Mammary epithelial cell (primary cell): ENCODE measurements at places on chromosomes 16 and 17. TPM values are rescaled to one million over a fixed set of nuclear protein-coding genes. Genes with fewer than 3 reads are reported as not detected.
A peak's percentile ranks its signal among the peaks of the same experiment; 100 is the strongest.

DNA sequence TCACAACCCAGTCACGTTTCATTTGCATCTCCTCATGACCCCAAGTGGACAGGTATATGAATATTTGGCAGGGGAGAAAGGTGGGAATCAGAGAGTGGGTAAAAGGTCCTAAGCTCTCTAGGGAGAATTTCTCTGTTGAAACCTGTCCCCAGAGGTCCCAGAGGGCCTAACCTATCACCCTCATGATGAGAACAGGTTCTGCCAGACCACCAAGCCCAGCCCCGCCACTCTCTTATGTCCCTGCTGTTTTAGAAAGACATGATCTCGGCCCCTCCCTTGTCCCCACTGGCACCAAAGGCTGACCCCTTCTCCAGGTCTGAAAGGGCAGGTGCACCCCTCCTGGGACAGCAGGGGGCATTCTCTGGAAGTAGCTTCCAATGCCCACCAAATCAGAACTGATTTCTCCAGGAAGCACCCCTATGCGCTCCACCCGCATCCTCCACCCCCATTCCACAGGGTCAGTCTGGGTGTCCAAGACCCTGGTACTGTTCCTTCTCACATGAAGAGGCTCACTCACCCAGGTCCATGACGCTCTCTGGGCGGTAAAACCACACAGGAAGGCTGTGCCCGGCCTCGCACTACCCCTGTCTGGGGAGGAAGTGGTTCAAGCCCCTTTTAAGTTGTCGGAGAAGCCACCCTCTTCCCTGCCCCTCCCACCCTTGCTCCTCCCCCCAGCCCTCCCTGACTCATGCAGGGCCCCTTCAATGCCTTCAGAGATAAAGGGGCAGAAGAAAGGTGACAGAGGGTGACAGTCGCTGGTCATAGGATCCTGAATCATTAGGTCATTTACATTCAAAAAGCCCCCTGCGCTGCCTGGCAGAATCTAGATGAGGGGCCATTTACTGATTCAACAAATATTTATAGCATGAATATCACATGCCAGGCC is at the start of gene CCR7:
Gene CCR7, minus strand, starts transcription at position 590 of the 886 bp plus-strand sequence. Its CDS starts 63 bp downstream, at position 527.
- DNase-seq: no peak

Gene MYL4
- total RNA-seq: not detected

- DNase-seq: peak; percentile 45
Measured at GRCh38 chr16:13176711-13177110, 275.3 kb downstream of the SHISA9 start.

- DNase-seq: peak; percentile 96
Measured at GRCh38 chr16:69077251-69077650, 28.2 kb upstream of the HAS3 start.

GRCh38 chr17:63475491-63476412 is 1.1 kb upstream of the ACE start:
- DNase-seq: no peak

Gene PRCD
- 0.66 TPM in 1 of 2 replicates, not detected in the other for total RNA-seq

GRCh38 chr17:43377056-43377810 is 21.6 kb upstream of the ARL4D start:
- no peak for DNase-seq

Gene PIPOX
- total RNA-seq: 1.2 TPM

DNA sequence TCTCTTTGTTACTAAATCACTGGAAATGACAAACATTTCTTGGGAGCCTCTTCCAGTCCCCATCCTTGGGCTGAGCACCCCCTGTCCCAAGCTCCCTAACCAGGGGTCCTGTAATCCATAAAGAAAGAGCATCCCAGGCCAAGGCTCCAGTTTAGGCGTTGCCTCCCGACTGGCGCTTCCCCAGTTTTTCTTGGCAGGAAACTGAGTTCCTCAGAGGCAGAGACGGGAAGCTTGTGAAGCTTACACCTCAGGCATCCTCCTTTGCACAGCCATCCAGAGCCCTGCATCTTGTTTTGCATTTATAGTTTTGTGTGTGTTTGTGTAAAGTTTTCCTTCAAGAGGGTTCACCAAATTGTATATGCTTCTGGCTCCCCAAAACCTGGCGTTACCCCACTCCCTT is 7.1 kb downstream of the COPZ2 start:
- no peak for DNase-seq

DNA sequence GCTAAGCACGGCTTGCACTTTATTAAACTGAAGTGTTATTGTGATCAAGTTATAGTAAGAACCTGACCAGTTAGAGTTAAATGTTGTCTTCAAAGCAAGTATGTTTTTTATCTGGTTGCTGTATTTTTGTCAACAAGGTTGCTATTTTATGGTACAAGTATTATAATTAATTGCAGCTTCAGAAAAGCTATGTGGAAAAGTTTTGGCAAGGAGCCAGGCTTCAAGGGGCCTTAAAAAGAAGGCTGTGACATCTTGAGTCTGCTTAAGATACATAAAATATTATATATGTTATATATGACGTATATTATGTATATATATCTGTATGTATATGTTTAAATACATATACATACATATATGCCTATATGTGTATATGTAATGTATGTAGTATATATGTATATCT is 1461.2 kb upstream of the CDH8 start:
- no peak for DNase-seq

DNA sequence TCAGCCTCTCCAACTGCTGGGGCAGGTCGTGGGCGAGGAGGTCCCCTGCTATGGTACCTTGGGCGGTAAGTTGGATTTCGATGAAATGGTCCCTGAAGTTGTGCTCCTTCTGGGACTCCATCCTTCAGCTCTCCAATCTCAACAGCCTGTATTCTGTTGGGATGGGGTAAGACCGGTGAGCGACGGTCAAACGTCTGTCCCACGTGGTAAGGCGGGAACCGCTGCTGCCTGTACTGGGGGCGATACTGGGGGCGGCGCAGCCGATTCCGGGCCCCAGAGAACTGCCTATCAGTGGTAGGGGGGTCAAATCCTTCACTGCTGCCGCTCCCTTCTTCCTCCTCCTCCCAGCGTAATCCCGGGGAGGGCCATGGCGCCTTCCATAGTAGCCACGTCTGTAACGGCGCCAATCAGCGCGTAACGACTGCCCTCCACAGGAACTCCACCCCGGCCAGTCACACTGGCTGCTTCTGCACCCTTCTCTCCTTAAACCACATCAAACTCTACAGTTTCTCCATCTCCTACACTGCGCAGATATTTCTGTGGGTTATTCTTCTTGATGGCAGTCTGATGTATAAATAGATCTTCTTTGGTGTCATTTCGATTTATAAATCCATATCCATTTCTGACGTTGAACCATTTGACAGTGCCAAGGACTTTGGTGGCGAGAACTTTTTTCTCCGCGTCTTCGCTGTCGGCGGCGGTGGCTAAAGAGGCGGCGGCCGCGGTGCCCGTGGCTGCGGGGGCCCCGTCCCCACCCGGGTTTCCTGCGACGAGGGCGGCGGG is 41.1 kb downstream of the AHSP start:
- DNase-seq: no peak

GRCh38 chr17:79991140-79991923 is 44.3 kb downstream of the TBC1D16 start:
- DNase-seq: peak; percentile 46

Gene CSH2
- not detected for total RNA-seq

DNA sequence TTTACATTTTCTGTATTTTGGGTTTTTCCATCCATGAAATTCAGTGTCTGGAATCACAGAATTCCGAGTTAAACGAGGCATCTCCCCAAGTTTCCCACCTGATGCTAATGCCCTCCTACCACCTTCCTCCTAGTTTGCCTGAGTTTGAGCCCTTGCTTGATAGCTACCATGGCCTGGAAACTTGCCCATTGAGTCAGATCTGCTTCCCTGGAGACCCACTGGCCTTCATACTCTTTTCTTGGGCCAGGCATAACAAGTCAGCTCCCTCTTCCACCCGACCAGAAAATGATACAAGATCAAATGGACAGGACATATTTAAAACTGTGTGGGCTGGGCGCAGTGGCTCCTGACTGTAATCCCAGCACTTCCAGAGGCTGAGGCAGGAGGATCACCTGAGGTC is 10.2 kb downstream of the SETD1A start:
- DNase-seq: no peak

Gene KRT27
- total RNA-seq: not detected

- no peak for DNase-seq
Measured at GRCh38 chr16:78478267-78478861, 378.9 kb downstream of the WWOX start.

Gene PYDC1
- not detected for total RNA-seq

GRCh38 chr16:23464196-23464595 is 11.2 kb upstream of the COG7 start:
- no peak for DNase-seq

- no peak for DNase-seq
Measured at GRCh38 chr17:76502341-76503211, 1.4 kb upstream of the RHBDF2 start.

DNA sequence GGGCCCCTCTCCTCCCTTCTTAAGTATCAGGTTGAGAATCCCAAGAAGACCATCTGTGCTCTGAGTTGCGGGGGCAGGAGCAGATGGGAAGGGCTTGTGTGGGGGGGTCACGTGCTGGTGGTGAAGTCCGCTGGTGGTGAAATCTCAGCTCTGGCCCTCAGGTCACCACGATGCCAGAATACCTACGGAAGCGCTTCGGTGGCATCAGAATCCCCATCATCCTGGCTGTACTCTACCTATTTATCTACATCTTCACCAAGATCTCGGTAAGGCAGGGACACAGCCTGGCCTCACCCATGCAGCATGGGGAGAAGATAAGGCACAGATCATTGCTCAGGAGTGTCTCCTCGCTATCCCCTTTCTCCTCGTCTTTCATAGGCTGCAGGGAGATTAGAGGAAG is 29.7 kb downstream of the SLC5A11 start:
- DNase-seq: no peak

Gene C16orf46
- 0.17 TPM for total RNA-seq

Gene WFDC1
- total RNA-seq: not detected in 2 replicates

- peak; percentile 37 for DNase-seq
Measured at GRCh38 chr17:68777243-68777855, 176.2 kb upstream of the FAM20A start.

- peak; percentile 60 for DNase-seq
Measured at GRCh38 chr17:45341533-45342158, 24.8 kb upstream of the MAP3K14 start.

Gene PLEKHM1
- total RNA-seq: 94.1 and 169 TPM in 2 replicates

DNA sequence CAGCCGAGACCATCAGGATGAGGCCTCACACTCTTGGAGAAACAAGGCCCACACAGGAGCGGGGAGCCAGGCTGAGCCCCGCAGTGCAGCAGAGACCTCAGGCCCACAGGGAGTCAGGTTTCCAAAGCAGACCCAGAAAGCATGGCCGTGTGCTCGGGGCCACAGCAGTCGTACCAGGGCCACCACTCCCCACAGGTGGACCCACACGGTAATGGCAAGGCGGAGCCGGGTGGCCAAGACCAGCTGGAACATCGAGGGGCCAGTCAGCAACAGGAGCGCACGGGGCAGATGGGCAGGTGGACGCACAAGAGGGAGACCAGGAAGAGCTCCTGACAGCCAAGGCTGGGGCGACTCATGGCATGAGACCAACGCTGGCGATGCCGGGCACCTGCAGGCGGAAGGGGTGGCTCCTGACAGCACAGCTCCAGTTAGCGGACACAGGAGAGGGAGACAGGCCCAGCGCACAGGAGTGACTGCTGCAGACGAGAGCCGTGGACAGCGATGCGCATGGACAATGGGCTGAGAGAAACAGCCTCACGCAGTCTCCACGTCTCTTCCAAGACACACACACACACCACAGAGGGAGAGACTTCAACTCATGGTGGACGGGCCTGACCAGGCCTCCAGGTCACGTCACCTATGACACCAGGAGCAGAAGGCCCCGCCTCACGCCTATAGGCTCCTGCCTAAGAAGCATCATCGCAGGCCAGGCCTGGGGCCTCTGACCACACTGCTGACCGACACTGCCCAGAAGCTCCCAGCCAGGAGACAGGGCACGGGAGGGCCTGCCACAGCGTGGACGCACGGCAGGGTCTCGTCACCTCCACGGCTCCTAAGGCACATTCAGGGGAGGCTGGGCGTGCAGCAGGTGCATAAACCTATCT is 58.6 kb downstream of the ZNF778 start:
- no peak for DNase-seq

- peak; percentile 83 for DNase-seq
Measured at GRCh38 chr17:2634361-2634960, 41.0 kb downstream of the PAFAH1B1 start.

GRCh38 chr16:48121276-48121675 is 34.5 kb downstream of the ABCC12 start:
- DNase-seq: no peak

- DNase-seq: no peak
Measured at GRCh38 chr16:76947749-76948148, 243.2 kb upstream of the MON1B start.

Gene PABPN1L
- total RNA-seq: not detected in 2 replicates
